ENCODE measurements at places on chromosomes 11 and 22. TPM values are rescaled to one million over a fixed set of nuclear protein-coding genes. Genes with fewer than 3 reads are reported as not detected.

TPBGL gene
- 0.17 TPM for total RNA-seq

SLC25A17 gene
- total RNA-seq = 23.7 TPM

CCDC87 gene
- 0.15 TPM for total RNA-seq

MYBPC3 gene
- not detected for total RNA-seq

NCF4 gene
- 70.4 TPM for total RNA-seq

PTGDR2 gene
- total RNA-seq = 0.12 TPM

DEUP1 gene
- total RNA-seq = not detected

PTPRCAP gene
- 428 TPM for total RNA-seq

NUP50 gene
- total RNA-seq = 146 TPM

NLRP14 gene
- 0.24 TPM for total RNA-seq

C22orf31 gene
- total RNA-seq = not detected

OR9G4 gene
- total RNA-seq = not detected

TMPRSS13 gene
- total RNA-seq = 1.7 TPM

GANAB gene
- 285 TPM for total RNA-seq

OR56A1 gene
- total RNA-seq = not detected

MTA2 gene
- total RNA-seq = 235 TPM

CTSW gene
- total RNA-seq = 29.5 TPM

OSM gene
- total RNA-seq = 193 TPM

C11orf16 gene
- total RNA-seq = not detected

DLG2 gene
- total RNA-seq = 0.88 TPM

UBQLNL gene
- total RNA-seq = 0.12 TPM

CCDC15 gene
- 4.2 TPM for total RNA-seq

MUC15 gene
- not detected for total RNA-seq

KDM2A gene
- 149 TPM for total RNA-seq

FGF3 gene
- total RNA-seq = not detected

CHRM1 gene
- total RNA-seq = not detected

OR5P2 gene
- total RNA-seq = not detected

NPTXR gene
- total RNA-seq = 1.6 TPM

FDXACB1 gene
- total RNA-seq = 4.7 TPM

SVIP gene
- 37.1 TPM for total RNA-seq

JHY gene
- 2.9 TPM for total RNA-seq

KLHL35 gene
- total RNA-seq = 0.85 TPM

LRP4 gene
- total RNA-seq = not detected

OR10A2 gene
- total RNA-seq = not detected

CLDN5 gene
- total RNA-seq = 3.8 TPM

RELA gene
- total RNA-seq = 112 TPM

GLYAT gene
- not detected for total RNA-seq

SLC5A1 gene
- total RNA-seq = not detected

FAM227A gene
- total RNA-seq = 0.39 TPM

TRPM5 gene
- total RNA-seq = not detected

NLRP10 gene
- not detected for total RNA-seq

OR52I2 gene
- not detected for total RNA-seq

OR5D14 gene
- total RNA-seq = not detected

SMTNL1 gene
- not detected for total RNA-seq

FOLH1 gene
- not detected for total RNA-seq

SAA2 gene
- 0.27 TPM for total RNA-seq

FAM180B gene
- total RNA-seq = 0.15 TPM

ALG12 gene
- total RNA-seq = 21.1 TPM

ISX gene
- total RNA-seq = not detected

DCPS gene
- 37.4 TPM for total RNA-seq

MMP8 gene
- not detected for total RNA-seq

HBE1 gene
- not detected for total RNA-seq

OR52N5 gene
- not detected for total RNA-seq

ALX4 gene
- total RNA-seq = not detected

PPFIBP2 gene
- total RNA-seq = 5.8 TPM

CHADL gene
- total RNA-seq = 0.24 TPM

HORMAD2 gene
- not detected for total RNA-seq

TLCD5 gene
- 1.0 TPM for total RNA-seq

C11orf65 gene
- 0.29 TPM for total RNA-seq

KCNJ5 gene
- not detected for total RNA-seq

All from T-helper 1 cell treated with Interleukin-12 subunit alpha and Interleukin-12 subunit beta and Interleukin-4 antibody, amounts not matched to agents 30 ng/mL and 1 ng/mL, for 36 hours (primary cell).